ENCODE measurements at places on chromosomes 7 and 10. TPM values are rescaled to one million over a fixed set of nuclear protein-coding genes. Genes with fewer than 3 reads are reported as not detected.

AGAP6 gene
- 6.7 TPM for total RNA-seq

WEE2 gene
- total RNA-seq = not detected

ZNF239 gene
- 3.7 TPM for total RNA-seq

ATP5MK gene
- 173 TPM for total RNA-seq

COG5 gene
- total RNA-seq = 23.2 TPM

CDK6 gene
- total RNA-seq = 83.9 TPM

PTF1A gene
- total RNA-seq = not detected
